ENCODE measurements at places on chromosomes 1 and 21.

GRCh38 chr1:246417813-246418564, 89.1 kb downstream of the SMYD3 start:
- no peak for DNase-seq

- no peak for DNase-seq
These were observed 236.5 kb upstream of the JUN start for GRCh38 chr1:59020151-59020997.

DNA sequence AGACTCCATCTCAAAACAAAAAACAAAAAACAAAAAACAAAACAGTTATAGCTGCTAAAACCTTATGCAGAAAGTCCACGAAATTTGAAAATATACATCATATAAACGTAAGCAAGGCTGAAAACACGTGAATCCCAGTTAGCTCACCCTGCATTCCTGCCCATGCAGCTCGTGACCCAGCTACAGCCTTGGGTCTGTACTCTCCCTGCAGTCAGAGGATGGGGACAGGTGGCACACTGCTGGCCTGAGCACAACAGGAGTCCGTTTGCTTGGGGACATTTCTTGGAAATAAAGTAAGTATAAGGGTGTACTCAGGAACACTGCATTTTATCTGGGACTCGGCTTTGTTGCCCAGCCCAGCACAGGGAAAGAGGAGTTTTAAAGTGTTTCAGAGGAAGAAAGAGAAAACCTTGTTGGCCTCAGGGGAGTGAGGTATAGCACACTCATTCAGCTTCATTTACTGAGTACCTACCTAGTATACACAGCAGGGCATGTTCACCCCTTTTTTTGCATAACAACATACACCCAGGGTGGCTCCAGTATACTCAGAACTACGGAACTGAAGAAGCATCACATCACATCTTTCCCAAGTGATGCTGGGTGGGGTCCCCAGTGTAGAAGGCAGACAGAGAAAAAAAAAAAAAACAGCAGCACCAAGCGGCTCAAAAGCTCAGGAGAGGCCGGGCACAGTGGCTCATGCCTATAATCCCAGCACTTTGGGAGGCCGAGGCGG, 44.1 kb downstream of the CAPZB start:
- no peak for DNase-seq

GRCh38 chr1:220876511-220877376, 2.5 kb upstream of the HLX start:
- no peak for DNase-seq

DNA sequence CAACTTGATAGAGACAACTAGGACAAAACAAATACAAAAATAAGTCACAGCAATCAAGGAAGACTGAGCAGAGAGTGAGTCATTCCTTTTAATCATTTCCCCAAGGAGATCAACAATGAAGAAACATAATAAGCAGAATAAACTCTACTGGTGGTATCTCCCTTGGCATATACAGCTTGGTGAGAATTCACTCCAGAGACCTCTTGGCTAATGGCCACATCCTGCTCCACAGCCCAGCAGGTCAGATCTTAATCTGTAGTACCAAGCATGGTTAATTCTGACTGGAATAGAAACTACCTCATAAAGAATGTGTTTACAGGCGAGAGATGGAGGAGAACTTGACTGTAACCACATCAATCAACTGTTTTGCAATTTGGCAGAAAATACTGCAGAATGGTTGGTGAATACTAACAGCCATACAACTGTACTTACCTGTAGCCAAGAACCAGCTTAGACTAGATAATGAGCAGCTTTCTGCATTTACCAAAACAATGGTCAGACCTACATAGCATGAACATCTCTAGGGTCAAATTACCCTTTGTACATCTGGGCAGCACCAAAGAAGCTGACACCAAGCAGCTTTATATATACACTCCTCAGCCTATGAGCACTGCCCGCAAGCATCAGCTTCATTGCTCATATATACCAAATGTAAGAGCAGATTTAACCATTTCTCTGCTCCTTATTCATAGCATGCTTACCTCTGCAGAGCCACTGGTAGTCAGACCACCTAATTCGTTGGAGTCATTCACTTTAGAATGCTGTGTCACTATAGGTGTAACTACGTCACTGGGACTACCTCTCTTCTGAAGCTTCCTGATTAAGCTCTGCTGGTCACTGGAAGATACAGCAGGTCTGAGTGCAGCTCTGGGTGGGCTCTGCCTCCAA, 51.0 kb downstream of the KIAA0319L start:
- DNase-seq = peak; percentile 40

GRCh38 chr1:233738850-233739249, 124.9 kb downstream of the KCNK1 start:
- DNase-seq = peak; percentile 11

DNA sequence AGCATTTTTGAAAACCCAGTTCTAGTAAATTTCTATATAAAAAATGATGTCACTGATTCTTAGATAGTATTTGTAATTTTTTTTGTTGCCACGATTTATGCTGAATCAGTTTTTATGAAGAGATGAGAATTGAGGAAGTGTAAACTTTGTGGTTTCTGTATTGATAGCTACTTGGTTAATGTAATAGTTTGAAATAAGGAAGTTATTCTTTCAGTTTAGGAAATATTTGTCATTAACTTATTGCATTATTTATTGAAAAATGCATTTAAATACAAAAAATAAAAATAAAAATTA, 97.8 kb downstream of the ZFYVE9 start:
- DNase-seq = no peak

GRCh38 chr1:181391301-181391900, 91.9 kb upstream of the CACNA1E start:
- DNase-seq = no peak

DNA sequence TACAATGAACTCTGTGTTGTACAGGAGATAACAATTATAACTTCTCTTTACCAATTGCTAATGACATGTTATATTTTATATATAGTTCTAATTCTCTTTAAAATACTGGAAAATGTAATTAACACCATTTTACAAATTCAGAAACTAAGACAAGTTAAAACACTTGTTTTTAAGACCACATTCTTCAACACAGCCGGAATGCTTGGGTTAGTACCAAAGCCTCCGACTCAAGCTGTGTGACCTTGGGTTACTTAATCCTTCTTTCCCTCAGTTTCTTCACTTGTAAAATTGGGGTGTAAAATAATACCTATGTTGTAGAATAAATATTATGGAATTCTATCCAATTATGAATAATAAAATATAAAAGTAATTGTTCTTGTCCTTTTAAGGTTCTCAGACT, 378.7 kb downstream of the USH2A start:
- DNase-seq = no peak

GRCh38 chr21:14591377-14591776, 45.3 kb upstream of the SAMSN1 start:
- DNase-seq = no peak

DNA sequence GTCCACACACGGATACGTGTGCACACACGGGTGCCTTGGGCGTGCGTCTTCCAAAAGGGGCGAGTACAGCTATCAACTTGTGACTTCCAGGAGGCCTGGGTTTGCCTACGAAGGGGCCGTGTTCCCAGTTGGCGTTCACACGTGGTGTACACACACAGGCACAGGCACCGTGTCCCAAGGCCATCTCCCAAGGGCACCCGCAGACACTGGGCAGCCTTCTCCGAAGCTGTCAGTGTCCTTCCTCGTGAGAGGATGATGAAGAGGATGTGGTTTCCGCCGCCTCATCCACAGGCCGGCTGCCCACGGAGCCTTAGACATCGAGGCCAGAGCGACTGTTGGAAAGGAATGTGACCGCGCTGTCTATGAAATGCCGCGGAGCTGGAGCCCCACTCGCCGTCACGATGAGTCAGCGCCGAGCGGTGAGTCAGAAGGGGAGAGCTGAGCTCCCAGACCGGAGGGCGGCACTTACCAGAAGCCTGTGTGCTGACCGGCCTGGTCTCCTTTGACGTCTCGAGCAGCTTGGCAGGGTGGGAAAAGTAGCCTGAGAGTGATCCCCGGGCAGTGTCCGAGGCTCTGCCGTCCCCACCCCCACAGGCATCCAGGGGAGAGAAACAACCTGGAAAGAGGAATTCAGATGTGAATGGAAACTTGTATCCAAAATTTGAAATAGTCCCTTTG, 141.4 kb upstream of the ARHGEF16 start:
- DNase-seq = peak; percentile 70

GRCh38 chr1:221397606-221398005, 344.3 kb downstream of the DUSP10 start:
- no peak for DNase-seq

GRCh38 chr21:25980710-25981109, 189.9 kb downstream of the APP start:
- no peak for DNase-seq

GRCh38 chr1:51833700-51834099, 44.8 kb downstream of the NRDC start:
- DNase-seq = no peak

DNA sequence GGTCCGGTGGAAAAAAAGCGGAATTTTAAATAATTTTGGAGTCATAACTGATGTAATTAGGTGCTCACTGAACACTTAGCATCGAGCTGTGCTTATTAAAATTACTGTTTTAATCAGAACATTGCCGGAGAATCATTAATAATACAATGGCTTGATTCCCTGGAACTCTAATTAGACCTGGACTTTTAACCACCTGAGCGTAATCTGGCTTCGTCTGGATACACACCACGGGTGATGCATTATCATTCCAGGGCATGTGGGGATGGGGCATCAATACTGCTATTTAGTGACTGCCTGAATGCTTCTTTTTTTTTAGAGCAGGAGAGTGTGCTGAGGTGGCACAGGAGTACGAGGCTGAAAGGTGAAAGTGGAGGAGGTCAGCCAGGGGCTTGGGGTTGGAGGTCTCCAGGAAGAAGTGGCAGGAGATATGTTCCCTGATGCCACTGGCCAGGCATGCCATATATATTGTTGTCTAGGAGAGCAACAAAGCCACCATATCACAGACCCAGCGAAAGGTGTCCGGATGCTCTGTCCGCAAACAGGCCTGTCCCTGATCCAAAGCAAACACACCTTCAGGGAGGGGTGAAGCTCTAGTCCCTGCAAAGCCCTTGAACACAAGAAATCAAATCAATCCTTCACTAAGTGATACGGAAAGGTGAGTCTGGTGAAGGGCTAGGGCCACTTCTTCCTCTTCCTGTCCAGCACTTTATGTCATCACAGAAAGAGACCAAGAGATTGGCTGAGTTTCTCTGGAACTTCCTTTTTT, 125.2 kb downstream of the PLXNA2 start:
- no peak for DNase-seq

GRCh38 chr1:153400244-153400643, 9.4 kb upstream of the S100A8 start:
- DNase-seq = peak; percentile 27

DNA sequence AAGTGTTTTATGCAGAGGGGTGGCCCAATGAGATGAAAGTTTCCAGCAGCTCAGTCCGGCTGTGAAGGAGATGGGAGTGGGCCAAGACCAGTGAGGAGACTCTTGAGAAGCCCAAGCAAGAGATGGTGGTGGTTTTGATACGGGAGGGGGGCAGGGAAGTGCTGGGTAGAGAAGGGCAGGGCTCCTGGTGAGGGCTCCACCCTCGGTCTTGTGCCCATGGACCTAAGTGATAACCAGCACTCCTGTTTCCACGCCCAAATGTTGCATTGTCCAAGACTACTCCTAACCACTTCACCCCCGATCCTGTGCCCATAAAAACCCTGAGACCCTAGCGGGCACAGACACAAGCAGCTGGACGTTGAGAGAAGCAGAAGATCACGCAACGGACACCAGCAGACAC, 140.9 kb downstream of the MIS18A start:
- no peak for DNase-seq

DNA sequence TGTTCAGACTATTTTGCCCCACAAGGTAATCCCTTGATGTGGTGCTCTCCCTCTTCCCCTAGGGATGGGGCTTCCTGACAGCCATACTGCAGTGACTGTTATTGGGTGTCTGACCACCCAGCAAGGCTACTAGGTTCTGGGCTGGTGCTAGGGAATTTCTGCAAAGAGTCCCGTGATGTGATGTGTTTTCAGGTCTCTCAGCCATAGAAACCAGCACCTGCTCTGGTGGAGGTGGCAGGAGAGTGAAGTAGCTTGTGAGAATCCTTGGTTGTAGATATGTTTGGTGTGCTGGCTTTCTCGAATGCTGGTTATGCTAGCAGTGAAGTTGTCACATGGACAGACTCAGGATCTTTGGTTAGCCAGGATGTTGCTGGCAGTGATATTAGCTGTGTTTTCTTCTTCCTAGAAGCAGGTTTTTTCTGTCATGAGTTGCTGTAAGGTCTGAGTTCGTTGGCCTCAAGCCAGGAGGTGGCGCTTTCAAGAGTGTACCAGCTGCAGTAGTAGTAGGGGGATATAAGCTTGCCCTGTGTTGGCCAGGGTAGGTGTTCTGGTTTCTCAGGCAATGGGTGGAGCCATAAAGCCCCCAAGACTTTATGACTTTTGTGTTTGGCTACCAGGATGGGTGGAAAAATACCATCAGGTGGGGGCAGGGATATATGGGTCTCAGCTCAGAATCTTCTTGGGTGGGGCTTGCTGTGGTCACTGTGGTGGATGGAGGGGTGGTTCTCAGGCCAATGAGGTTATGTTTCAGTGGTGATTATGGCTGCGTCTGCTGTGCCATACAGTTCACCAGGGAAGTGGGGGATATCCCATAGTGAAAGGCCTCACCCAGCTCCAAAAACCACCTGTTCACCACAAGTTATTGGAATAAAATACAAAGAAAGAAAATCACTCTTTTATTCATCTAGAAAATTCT, 1112.3 kb downstream of the KCNT2 start:
- no peak for DNase-seq

DNA sequence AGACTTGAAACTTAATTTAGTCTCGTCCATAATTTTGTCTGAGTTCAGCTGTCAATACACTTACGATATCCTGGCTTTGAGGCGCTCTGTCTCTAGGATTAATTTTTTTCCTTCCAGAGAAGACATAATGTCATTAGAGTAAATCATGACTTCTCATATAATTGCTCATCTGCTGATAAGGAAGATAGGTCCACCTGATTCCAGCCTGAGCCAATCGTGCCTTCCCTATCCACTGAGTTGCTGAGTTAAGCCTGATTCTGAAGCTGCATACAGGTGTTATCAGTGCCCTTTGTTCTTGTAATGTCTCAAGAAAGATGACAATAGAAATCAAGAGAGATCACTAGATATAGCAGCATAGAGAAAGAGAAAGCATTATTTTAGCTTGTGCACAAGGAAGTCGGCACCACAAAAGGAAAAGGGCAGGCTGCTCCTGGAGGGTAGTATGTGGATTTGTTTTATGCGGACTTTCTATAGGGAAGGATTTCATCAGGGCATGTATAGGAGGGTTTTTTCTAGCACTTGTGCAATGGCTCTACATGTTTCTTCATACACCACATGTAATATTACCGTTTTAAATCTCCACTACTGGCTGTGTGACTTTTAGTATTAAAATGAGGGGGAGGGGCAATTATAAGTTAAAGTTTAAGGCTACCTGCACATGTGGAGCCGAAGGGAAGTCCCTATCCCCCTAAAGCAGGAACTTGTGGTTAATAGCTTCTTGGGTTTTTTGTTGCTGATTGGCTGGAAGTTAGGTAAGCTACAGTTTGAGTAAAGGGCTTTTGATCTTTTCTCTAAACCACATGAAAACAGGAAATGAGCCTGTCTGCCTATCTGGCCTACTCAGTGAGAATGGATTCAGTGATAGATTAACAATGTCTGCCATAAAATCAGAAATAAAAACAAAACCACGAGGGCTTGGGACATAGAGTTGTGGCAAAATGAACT, 133.4 kb downstream of the PLPPR5 start:
- peak; percentile 7 for DNase-seq
